ENCODE measurements at places on chromosomes 1 and 21. TPM values are rescaled to one million over a fixed set of nuclear protein-coding genes. Genes with fewer than 3 reads are reported as not detected.
A peak's percentile ranks its signal among the peaks of the same experiment; 100 is the strongest.

SEC22B gene
- total RNA-seq = 23.0 TPM

GPR61 gene
- 0.16 TPM for total RNA-seq

RSPH1 gene
- not detected for total RNA-seq

SDC3 gene
- total RNA-seq = 0.43 TPM

KRTAP21-2 gene
- not detected for total RNA-seq

BMP8A gene
- total RNA-seq = 0.14 TPM

CASZ1 gene
- total RNA-seq = 2.3 TPM

CYP4A22 gene
- total RNA-seq = not detected

AMIGO1 gene
- 2.5 TPM for total RNA-seq

GRCh38 chr1:212945056-212945455 is 5.3 kb upstream of the VASH2 start:
- DNase-seq = no peak

GRCh38 chr1:218634212-218634611 is 289.1 kb downstream of the TGFB2 start:
- no peak for DNase-seq

GRCh38 chr1:60133848-60134247 is 60.3 kb upstream of the C1orf87 start:
- DNase-seq = no peak

DNA sequence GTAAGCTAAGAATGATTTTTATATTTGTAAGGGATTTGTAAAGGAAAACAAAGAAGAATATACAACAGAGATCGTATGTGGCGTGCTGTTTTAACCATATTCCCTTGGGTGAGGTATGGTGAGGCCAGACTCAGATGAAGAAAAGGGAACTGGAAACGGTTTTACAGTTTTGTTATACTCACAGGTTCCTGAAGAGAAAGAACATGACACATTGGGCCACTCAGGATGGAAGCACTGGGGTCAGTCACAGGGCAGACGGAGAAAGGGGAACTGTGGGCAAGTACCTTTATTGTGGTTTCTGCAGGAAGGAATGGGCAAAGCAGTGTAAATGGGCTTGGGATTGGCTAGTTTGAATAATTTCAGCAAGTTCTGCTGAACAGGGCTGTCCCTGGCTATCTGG is 177.4 kb downstream of the LBR start:
- DNase-seq = no peak

GRCh38 chr1:22418933-22419382 is 32.7 kb upstream of the ZBTB40 start:
- DNase-seq = no peak

GRCh38 chr21:45517249-45518065 is 24.8 kb downstream of the SLC19A1 start:
- no peak for DNase-seq

DNA sequence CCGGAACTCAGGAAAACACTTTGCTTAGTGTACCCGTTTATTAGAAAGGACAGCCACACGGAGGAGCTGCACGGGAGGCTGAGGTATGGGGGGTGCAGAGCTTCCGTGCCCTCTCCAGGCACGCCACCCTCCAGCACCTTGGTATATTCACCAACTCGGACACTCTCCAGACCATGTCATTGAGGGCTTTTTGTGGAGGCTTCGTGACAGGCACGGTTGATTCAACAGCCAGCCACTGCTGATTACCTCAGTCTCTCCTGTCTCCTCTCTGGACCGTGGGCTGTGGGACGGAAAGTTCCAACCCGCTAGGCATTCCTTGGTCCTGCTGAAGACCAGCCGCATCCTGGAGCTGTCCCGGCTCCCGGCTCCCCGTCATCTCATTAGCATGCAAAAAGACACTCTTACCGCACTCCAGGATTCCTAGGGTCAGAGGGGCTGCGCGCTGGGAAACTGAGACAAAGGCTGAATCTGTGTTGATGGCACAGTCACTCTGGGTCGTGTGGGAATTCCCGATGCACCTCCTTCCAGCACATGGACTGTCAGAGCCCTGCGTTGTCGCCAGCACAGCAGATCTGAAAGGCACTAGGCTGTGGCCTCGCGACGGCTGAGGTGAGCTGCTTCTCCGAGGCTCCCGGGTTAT is 65.6 kb downstream of the PRKCZ start:
- no peak for DNase-seq

GRCh38 chr21:44370786-44371410 is 17.5 kb downstream of the TRPM2 start:
- DNase-seq = no peak

DNA sequence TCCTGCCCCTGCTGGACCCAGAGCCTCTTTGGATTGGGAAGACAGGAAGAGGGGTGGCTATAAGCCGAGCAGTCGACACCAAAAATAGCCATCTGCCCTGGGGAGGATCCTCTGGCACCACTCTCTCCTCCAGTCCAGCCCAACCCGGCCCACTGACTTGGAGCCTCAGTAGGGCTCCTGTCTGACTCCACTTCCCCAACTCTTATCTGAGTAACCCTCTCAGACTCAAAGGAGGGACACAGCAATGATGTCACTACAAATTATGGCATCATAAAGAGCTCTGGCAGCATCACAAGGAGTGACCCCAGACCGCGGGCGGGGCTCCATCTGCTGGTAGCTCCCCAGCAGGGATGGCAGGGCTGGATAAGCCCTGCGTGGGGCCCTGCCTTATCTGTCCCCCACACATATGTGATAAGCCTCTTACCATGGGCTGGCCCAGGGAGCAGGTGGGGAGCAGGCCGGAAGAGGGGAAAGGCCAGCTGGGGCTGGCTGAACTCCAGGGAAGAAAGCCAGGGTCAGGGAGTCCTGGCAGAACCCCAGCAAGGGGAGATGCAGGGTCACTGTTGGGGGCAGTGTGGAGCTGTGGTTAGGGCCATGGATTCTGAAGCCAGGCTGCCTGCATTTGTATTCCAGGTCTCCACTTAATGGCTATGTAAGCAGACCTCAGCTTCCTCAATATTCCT is 4.6 kb upstream of the SLC6A9 start:
- DNase-seq = peak; percentile 14

- no peak for DNase-seq
Measured at GRCh38 chr1:113094506-113094905, 21.5 kb downstream of the LRIG2 start.

GRCh38 chr1:170407581-170407980 is 124.4 kb upstream of the GORAB start:
- DNase-seq = no peak

GRCh38 chr1:24995140-24995539 is 65.1 kb upstream of the RUNX3 start:
- DNase-seq = no peak

- DNase-seq = no peak
Measured at GRCh38 chr1:93620841-93621210, 60.8 kb downstream of the BCAR3 start.

DNA sequence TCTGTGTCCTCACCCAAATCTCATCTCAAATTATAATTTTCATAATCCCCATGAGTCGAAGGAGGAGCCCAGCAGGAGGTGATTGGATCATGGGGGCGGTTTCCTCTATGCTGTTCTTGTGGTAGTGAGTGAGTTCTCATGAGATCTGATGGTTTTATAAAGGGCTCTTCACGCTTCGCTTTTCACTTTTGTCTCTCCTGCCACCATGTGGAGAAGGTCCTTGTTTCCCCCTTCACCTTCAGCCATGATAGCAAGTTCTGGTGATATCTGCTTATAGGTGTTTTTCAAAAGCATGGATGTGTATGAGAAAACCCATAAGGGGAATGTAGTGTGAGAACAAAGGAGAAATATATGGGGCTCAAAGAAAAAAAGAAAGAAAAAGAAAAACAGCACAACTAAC is 405.9 kb upstream of the RGS18 start:
- DNase-seq = no peak

- no peak for DNase-seq
Measured at GRCh38 chr1:85334962-85335361, 58.5 kb upstream of the BCL10 start.

GRCh38 chr1:156551869-156552268 is 20.5 kb downstream of the IQGAP3 start:
- DNase-seq = no peak

- DNase-seq = no peak
Measured at GRCh38 chr1:224980181-224980580, 50.7 kb downstream of the DNAH14 start.

DNA sequence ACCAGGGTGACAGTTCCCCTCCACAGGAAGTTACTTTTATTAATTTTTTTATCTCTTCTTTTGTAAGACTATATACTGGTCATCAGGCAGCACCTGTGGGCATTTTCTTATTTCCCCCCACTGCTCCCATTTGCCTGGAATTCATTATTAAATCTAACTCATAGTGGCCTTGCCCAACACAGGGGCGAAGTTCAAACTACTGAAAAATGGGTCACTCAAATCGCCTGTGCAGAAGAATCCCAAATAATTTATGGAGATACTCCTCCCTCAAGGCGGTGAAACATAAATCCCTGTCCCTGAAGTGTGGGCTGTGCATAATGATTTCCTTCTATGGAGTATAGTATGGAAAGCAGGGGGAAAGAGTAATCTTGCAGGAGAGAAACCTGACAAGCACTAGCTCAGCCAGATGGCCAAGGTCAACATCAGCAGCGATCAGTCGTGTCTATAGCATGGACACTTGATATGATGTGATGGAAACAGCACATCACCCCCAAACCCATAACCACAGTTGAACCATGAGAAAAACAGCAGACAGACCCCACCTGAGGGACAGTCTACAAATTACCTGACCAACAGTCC is 7.9 kb downstream of the CAMK2N1 start:
- no peak for DNase-seq

- DNase-seq = no peak
Measured at GRCh38 chr1:7047866-7048265, 262.6 kb downstream of the CAMTA1 start.

DNA sequence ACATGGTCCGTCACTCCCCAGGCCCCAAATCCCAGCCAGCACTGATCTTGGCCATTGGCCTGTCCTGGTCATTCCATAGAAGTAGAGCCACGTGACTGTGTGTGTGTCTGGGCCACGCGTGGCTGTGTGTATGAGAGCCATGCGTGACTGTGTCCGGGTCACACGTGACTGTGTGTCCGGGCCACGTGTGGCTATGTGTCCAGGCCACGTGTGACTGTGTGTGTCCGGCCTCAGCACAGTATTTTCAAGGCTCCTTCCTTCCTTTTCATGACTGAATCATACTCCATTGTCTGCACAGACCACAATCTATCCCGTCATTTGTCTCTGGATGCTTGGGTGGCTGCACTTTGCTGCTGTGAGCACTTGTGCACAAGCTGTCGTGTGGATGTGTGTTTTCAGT is 67.4 kb downstream of the SKI start:
- DNase-seq = no peak

GRCh38 chr1:205059660-205060059 is 16.6 kb downstream of the CNTN2 start:
- no peak for DNase-seq

- DNase-seq = no peak
Measured at GRCh38 chr1:8342325-8342724, 24.4 kb downstream of the SLC45A1 start.

DNA sequence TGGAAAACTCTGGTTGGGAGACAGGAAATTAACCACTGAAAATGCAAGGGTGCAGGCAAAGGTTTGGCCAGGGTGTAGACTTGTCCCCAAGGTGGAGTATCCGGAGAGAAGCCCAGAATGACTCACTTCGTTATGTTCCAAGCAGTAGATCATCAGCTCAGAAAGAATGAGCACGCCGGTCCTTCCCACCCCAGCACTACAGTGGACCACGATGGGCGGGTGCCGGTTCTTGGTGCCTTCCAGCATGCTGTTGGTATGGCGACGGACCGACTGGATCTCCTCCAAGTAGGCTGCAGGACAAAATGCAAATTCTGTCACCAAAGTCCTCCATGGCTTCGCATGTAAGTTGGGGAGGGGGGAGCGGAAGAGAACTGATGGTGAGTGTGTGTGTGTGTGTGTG is 83.4 kb downstream of the SMYD2 start:
- no peak for DNase-seq

GRCh38 chr1:116907351-116907750 is 2.4 kb upstream of the PTGFRN start:
- DNase-seq = no peak

- DNase-seq = no peak
Measured at GRCh38 chr21:38920631-38921398, 115.1 kb downstream of the ETS2 start.

GRCh38 chr1:56434740-56435139 is 144.6 kb downstream of the PLPP3 start:
- DNase-seq = no peak

GRCh38 chr1:12616709-12617373 is 1.2 kb downstream of the DHRS3 start:
- DNase-seq = peak; percentile 44

DNA sequence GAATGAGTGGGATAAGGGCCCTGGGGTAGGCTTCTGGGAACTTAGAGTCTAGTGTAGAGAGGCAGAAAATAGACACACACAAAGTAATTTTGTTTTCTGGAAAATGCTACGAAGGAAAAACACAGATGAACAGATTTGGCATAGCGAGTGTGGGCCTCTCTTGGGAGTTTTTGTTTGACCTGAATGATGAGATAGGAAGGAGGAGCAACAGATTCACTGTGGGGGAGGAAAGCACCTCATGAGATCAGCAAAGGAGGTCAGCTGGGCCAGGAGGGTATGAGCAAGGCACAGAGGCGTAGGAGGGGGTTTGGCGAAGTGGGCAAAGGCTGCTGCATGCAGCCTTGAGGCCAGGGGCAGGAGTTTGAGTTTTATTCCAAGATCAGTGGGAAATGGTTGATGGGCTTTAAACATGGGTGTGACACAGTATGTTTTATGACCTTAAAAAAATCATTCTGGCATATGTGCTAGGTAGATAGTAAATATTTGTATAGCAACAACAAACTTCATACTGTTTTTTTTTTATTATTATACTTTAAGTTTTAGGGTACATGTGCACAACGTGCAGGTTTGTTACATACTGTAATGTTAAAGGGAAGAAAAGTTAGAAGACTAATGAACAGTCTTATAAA is 57.9 kb downstream of the FGGY start:
- no peak for DNase-seq
